ENCODE measurements at places on chromosomes 16 and 17. TPM values are rescaled to one million over a fixed set of nuclear protein-coding genes. Genes with fewer than 3 reads are reported as not detected.

The KRTAP2-1 gene
- not detected for total RNA-seq

DNA sequence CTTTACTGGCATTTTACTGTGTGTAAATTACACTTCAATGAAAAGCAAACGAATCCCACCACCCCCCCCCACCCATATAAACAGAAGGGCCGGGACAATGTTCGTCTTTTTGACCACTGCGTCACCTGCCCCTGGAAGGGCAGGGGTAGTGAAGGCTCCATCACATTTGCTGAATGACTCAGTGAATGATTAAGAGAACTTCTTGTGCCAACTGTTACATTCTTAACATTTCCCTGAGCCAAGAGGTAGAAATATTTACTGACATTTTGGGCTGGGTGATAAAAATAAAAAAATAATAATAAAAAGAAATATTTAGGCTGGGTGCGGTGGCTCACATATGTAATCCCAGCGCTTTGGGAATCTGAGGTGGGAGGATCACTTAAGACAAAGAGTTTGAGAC is 24.1 kb downstream of the C16orf96 start:
- DNase-seq = no peak

- DNase-seq = no peak
Observed at GRCh38 chr17:43556292-43556691, 10.2 kb upstream of the ETV4 start.

GRCh38 chr16:1933097-1933661 is 9.8 kb downstream of the MSRB1 start:
- DNase-seq = no peak

GRCh38 chr17:29608986-29609385 is 13.7 kb downstream of the CORO6 start:
- no peak for DNase-seq

DNA sequence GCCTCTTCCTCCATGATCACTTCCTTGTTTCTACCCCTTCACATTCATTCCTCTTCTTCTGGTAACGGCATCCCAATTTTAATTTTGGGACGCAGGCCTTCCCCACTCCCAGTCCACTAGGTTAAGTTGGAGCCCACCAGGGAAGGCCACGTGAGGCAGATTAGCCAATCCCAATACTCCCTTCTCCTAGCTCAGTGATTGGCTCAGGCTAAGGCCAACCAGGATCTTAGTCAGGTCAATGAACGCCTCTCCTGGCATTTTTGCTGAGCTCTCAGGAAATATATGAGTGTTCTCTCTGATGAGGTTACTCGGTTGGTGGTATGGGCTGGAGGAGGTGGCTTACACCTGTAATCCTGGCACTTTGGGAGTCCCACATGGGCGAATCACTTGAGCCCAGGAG is 15.4 kb downstream of the SEZ6L2 start:
- no peak for DNase-seq

The TBC1D3I gene
- not detected for total RNA-seq

- DNase-seq = no peak
Observed at GRCh38 chr16:62370445-62370844, 334.2 kb upstream of the CDH8 start.

DNA sequence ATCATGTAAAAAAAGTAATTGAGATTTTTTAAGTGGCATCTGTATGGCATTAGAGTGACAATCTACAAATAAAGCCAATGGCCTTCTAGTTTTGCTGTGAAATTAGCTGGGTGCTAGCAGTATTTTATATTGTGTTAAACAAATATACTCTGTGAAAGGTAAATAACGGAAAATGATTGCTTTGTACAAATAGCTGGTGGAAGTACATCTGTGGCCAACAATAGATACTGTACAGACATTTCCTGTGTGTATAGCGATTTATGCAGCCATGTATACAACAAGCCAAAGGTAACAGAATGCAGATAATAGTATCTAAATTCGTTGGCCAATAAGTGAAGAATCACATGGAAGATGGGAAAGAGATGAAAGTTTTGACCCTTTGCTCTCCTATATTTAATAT is 26.6 kb downstream of the IQCK start:
- no peak for DNase-seq

DNA sequence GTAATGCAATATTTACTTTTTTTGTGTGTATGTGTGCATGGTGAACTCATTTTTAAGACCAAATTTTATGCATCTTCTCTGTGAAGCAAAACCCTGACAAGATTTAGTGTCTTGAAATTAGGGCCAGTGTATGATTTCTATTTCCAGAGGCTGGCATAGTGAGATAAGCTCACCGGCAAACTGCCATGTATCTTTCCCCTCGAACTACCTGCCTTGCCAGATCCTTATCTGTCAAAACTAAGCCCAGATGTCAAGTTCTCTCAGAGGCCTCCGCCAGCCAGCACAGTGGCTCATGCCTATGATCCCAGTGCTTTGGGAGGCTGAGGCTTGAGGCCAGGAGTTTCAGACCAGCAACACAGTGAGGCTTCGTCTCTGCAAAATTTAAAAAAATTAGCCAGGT is 10.0 kb downstream of the USP32 start:
- DNase-seq = no peak

The SLC2A4 gene
- 0.18 TPM for total RNA-seq

The RBFOX1 gene
- 27.6 TPM for total RNA-seq

DNA sequence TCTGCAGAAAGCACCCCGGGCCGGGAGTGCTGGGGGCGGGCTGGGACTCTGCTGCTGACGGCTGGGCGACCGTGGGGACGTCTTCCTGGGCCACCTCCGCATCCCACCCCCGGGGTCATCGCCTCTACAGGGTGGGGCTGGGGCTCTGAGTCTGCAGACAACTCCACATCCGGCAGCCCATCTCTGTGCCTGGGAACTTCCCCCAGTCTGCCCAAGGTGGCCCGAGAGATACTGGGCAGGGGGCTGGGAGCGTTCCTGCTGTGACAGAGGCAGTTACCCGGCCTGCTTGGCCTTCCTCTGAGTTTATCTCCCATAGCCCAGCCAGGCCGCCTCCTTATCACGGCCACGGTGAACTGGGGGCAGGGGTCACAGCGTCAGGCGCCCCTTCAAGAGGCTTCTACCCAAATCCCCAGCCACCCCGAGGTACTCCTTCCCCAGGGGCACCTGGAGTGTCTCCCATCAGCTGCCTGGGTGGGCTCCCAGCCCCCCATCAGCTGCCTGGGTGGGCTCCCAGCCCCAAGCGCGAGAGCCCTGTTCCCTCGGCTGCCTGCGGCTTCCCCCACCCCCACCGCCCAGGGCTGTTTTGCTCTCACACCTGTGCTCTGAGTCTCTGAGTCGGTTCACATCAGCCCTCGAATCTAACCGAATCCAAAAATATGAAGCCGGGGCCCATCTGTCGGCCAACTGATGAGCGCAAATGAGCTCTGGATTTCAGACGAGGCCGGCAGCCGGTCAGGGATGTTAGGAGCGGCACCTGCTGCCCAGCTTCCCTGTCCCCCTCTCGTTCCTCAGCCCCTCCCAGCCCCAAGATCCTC is 15.6 kb upstream of the CBFA2T3 start:
- DNase-seq = no peak

- no peak for DNase-seq
Observed at GRCh38 chr16:81599034-81599744, 154.6 kb downstream of the CMIP start.

DNA sequence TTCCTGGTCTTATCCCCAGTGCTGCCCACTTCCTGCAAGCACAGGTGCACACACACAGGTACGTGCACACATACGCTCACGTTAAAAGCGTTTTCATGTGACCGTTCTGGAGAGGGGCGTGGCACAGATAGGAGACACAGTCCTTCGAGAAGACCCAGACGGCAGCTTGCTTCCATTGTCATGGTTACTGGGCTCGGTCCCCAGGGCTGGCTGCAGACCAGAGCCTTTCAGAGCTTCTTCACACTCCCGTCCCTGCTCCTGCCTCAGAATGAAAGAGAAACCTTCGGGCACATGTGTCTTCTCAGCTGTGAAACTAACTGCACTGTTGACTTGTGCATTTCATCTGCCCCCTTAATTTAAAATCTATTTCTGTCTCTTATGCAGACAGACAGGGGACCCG is 154.2 kb downstream of the PITPNC1 start:
- DNase-seq = peak; percentile 70

The WSCD1 gene
- 46.8 TPM for total RNA-seq

DNA sequence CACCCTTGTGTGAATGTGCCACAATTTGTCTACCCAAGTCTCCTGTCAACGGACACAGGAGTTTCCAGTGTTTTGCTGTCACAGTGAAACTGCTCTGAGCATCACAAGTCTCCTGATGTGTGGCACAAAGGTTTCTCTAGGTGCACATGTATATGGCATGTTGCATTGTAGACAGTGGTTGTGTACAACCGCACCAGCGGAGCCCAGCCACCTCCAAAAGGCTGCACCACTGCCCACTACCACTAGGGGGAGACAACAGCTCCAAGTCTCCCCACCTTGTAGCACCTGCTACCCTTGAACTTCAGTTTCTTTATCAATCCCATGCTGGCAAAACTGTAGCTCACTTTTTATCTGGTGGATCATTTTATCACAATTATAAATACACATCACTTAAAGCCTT is 95.5 kb upstream of the ZNF469 start:
- DNase-seq = no peak

- no peak for DNase-seq
Observed at GRCh38 chr16:23107936-23108335, 41.3 kb downstream of the USP31 start.

The NETO2 gene
- total RNA-seq = 141 TPM

The PYDC1 gene
- 0.36 TPM for total RNA-seq

The MFAP4 gene
- total RNA-seq = 2.7 TPM

GRCh38 chr17:3688027-3688553 is 7.9 kb downstream of the P2RX5 start:
- DNase-seq = no peak

GRCh38 chr16:2075631-2076030 is 27.8 kb downstream of the TSC2 start:
- DNase-seq = no peak

DNA sequence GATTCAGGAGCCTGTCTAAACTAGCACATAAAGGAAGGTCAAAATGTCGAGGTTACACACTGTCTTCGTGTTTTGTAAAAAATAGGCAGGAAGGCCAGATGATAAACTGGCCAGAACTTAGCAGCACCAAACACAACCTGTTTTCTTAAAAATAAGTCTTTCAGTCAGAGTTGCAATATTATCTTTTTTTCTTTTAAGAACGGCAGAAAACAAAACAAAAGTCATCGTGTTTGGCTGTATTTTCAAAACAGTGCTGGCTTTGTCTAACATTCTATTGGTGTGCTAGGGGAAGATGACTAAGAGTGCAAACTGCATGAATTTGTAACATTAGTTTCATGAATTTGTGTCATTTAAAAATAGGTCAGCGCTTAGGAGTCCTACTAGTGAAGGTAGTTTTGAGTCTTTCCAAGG is 5.3 kb downstream of the MAF start:
- no peak for DNase-seq

- no peak for DNase-seq
Observed at GRCh38 chr17:74610108-74610507, 13.4 kb downstream of the CD300E start.

The KLHL10 gene
- total RNA-seq = not detected

DNA sequence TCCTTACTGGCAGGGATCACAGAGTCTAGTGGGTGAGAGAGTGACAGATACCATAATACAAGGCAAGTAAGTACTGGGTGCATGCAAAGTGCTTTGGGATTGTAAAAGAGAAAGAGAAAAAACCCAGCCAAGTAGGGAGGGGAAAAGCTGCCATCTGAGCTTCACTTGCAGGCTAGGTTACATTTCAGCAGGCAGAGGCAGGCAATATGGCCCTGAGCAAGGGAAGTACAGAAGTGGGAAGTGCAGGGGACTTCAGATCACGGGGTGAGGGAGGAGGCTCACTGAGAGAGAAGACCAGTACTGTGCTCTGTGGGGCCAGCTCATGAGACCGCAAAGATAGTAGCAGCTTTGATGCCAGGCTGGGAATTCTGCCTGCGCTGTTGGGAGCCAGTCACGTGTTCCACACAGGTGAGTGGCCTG is 230.6 kb downstream of the MSI2 start:
- DNase-seq = peak; percentile 88

The ZDHHC7 gene
- 21.7 TPM for total RNA-seq

DNA sequence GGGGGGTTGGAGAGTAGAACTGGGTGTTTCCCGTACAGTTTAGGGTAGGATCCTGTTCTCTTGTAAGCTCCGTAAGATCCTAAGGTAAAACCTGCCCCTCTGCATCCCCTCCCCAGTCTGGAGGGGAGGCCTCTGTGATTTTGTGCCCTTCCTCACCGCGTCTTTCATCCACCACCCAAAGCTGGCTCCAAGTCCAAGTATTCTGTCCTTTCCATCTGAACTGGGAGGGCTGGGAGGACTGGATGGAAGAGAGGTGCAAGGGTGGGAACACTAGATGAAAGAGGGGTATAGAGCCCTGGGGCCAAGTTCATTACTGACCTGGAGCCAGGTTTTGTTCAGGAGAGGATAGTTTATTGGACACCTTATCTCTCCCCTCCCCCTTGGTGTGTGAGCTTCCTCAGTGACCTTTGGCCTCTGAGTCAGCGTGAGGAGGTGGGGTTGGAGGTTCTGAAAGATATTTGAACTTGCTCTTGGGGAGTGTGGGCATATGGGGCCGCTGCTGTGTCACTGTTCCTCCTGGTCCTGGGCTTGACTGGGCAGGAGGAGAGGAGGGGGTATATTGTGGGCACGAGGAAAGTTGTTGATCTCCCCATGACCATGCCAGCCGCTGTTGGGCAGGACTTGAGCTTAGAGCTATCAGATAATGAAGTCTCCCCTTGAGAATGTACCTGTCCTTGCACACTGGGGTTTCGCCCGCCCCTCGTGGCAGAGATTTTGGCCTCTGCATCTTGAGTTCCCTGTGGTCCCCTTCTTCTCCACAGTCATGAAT is 1.6 kb downstream of the LASP1 start:
- no peak for DNase-seq

GRCh38 chr16:2404099-2404498 is 25.1 kb upstream of the CCNF start:
- DNase-seq = no peak

DNA sequence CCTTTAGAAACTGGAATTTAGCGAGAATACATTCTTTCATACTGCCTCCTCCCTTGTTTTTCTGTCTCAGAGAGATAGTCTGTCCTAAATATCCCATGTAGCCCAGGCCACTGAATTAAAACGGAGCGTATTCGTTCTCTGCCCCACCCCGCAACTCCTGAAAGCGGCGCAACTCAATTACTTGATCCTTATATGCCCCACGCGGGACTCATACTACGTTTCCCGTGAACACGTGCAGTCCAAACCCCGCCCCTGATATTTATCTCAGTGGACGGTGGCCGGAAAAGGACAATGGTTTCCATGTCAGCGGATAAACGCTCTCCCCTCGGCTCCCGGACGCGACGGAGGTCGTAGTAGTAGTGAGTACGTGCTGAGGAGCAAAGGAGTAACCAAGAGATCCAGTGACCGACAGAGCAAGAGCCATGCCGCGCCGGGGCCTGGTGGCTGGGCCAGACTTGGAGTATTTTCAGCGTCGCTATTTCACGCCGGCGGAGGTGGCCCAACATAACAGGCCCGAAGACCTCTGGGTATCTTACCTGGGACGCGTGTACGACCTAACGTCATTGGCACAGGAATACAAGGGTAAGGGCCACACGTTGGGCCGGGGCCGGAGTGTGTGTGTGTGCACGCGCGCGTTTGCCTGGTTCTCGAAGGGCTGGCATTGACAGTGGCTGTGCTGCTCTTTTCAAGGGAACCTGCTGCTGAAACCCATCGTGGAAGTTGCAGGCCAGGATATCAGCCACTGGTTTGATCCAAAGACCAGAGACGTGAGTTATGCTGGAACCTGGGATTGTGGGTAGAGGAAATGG is at the start of gene CYB5D1:
TSS of gene CYB5D1 (plus strand) at position 291 of the 809 bp plus-strand sequence. CDS start at position 423, 132 bp downstream.
- peak; percentile 88 for DNase-seq
